ENCODE measurements at places on chromosomes 13 and 19.

- DNase-seq: no peak
These were observed 955.9 kb downstream of the SLITRK6 start for GRCh38 chr13:84843368-84843767.

- DNase-seq: no peak
These were observed 232.6 kb upstream of the IPO5 start for GRCh38 chr13:97720896-97721295.

DNA sequence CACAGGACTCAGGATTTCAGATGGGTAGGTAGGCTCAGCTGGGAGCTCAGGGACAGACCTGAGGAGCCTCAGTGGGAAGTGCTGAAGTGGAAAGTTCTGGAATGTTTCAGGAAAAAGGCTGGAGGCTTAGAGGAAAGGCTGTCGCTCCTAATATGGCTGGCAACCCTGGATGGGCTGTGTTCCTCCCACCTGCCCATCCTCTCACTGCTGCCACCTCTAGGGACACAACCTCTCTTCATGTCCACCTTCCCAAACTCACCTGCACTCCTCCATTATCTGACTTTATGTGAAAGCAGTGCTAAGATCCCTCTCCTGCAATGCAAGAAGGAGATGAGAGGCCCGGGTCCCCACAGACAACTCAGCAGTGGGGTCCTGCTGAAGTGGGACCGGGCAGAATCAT, 5.8 kb upstream of the CEACAM21 start:
- no peak for DNase-seq

- peak; percentile 81 for DNase-seq
These were observed 14.1 kb downstream of the SHANK1 start for GRCh38 chr19:50705422-50706019.

GRCh38 chr19:16739546-16739945, 19.9 kb downstream of the NWD1 start:
- no peak for DNase-seq

GRCh38 chr19:17404015-17404414, 1.4 kb downstream of the BST2 start:
- DNase-seq: no peak

- DNase-seq: no peak
These were observed 535.8 kb upstream of the KLHL1 start for GRCh38 chr13:70644052-70644451.

DNA sequence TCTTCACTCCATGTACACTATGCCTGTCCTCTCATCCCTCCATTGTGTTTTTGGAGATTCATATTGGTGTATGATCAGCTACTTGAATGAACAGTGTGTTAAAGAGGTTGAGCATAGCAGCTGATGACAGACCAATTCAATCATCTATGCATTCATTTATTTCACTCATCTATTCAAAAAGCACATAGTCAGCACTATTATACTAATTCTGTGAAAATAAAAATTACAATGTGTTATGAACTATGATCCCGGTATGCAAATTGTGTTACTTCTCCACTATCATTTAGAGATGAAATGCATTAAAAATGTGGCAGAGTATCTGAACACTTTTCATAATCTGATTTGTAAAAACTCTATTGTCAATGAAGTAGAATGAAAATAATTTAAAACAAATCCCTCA, 5.9 kb downstream of the TRPC4 start:
- no peak for DNase-seq

- DNase-seq: no peak
These were observed 3.0 kb upstream of the CEACAM3 start for GRCh38 chr19:41793414-41793727.

DNA sequence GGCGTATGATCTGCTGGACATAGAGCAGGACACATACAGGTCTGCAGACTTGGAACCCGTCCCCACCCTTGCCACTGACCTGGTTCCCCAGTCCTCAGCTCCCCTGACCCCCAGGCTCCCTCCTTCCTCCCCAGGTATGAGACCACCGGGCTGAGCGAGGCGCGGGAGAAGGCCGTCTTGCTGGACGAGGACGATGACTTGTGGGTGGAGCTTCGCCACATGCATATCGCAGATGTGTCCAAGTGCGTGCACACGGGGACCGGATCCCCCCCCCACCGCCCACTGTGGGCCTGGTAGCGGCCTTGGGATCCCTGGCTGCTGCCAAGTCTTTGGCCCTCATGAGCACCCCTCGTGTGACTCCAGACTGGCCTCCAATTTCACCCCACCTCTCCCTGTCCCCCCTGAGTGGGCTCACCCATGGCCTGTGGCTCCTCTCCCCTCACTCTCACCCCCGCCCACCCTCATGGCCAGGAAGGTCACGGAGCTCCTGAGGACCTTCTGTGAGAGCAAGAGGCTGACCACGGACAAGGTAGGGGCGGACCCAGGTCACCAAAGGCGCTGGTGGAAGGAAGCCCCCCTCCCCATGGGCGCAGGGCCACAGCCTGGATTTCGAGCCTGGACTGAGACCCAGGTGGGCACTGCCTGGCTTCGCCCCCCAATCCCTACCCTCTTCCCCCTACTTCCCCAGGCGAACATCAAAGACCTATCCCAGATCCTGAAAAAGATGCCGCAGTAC, 5.6 kb downstream of the STXBP2 start:
- no peak for DNase-seq

DNA sequence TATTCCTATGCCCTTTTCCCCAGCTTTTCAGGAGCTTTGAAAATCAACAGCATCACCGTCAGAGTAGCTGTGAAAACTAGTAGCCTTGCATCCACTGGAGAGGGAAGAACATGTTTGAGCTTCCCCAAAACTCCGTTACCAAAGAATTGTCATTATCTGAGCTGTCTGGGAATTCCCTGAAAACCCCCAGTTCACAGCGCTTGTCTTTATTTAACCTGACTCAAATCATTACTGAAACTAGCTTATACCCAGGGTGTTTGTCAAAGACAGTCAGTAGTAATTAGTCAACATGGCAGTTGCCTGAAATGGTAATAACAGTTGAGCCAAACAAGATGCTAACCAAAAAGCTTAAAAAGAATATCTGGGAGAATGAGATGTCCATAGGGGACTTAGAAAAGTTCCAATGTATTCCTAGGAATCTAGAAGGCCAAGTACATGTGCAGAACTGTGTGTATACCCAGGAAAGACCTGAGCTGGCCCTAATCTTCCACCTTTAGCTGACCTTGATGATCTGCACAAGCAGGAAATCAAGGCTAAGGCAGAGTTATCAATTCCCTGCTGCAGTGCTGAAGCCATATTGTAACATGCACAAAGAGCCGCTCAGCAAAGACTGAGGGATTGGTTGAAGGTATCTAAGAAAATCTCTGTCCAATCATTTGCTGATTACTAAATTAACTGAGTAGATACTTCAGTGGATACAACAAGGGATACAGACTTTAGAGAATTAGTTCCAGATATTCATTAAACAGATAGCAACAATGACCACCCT, 130.8 kb downstream of the KL start:
- no peak for DNase-seq

- DNase-seq: no peak
These were observed 360 bp downstream of the DDX39A start for GRCh38 chr19:14418856-14419105.

GRCh38 chr19:13982773-13983172, 23.3 kb downstream of the RFX1 start:
- DNase-seq: no peak

DNA sequence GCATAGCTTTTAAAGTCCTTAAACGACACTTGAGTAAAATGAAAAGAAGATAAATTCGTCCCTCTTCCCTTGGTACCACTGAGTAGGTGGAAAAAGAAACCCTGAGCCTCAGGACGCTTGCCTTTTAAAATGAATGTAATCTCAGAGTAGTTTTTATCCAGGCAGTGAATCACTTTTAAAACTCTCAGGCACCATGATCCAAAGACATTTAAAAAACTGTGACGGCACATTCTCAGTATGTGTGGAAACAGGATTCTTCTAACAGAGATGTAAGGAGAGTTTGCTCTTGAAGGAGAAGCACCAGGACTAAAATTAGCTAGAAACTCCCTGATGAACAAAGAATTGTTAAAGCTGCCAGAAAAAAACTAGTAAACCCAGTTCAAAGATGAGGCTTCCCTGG, 105.7 kb upstream of the SLC15A1 start:
- no peak for DNase-seq

- no peak for DNase-seq
These were observed 7.6 kb downstream of the RDH8 start for GRCh38 chr19:10020851-10021250.

DNA sequence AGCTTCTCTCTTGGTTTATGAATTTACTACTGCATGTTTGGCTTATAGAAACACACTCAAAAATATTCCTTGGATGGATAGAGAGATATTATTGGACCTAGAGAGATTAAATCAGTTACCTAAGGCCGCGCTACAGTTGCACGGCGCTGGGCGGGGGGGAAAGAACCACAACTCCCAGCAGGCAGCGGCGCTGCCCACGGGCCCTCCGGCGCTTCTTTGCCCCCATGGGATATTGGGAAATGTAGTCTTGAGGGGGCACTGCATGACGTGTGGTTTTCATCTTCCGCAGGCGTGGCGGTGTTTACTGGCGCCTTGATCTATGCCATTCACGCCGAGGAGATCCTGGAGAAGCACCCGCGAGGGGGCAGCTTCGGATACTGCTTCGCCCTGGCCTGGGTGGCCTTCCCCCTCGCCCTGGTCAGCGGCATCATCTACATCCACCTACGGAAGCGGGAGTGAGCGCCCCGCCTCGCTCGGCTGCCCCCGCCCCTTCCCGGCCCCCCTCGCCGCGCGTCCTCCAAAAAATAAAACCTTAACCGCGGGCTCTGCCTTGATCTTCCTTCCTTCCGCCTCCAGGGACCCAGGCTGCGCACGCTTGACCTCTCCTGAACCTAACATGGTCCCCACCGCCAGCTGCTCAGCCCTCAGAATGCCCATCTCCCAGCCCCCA, 4.8 kb downstream of the EMP3 start:
- peak; percentile 43 for DNase-seq

DNA sequence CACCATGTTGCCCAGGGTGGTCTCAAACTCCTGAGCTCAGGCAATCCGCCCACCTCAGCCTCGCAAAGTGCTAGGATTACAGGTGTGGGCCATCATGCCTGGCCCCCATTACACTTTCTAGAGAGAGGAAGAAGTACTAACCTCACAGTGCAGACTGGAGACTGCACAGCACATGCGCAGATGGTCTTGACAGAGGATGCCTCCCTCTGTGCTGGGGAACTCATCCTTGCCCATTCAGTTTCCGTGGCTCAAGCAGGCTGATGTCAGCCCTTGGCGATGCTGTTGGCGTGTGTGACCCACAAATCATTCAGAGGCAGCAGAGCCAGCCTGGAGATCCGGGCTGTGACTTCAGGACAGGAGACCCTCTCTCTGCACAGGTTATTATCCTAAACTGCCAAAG, 14.6 kb upstream of the FFAR2 start:
- no peak for DNase-seq

DNA sequence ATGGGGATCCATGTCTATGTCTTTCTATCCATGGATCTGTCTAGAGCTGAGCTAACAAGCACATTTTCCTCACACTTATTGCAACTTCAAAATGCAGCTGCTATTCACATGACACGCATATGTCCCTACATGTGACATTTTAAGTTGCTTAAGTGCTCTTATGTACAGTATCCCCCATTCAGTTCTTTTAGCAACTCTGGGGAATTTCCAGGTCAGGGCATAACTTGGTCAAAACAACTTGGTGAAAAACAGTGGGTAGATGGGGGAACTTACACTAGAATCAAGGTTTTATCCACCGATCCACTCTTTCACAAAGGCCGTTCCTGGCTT, 73.0 kb downstream of the COL4A1 start:
- DNase-seq: no peak

DNA sequence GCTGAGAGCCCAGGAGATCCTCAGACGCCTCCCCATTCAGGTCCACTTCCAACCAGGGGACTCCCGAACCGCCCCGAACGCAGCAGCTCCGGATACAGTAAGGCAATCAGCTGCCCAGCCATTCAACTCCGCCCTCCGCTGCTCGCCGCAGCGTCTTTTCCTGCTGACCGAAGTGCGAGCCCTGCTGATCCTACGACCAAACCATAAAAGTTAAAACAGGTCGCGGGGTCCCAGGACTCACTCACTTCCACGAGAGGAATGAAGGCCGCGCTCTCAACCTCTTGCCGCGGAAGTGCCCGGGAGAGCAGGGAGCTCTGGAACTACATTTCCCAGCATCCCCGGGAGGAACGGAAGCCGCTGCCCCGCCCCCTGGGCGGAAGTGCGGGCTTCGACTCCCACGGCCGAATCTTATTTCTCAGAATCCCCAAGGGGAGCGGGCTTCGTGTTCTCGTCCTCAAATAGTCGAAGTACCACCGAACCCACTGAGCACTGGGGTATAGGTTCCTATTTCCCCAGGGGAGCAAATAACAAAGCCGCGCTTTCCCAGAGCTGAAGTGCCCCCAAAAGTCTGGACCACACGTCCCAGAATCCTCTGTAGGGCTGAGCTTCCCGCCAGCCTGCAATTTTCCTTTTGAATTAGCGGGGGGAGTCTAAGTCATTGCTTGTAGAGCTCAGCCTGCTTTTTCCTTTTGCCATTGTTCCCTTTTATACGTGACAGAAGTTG, at the start of gene ZNF45:
ZNF45 (minus strand) TSS at position 298 of the 724 bp plus-strand sequence. CDS start 13,097 bp downstream, outside the sequence.
- DNase-seq: peak; percentile 91

All from fibroblast of skin of scalp (primary cell).